Urothelium cell line (cell line): ENCODE measurements at places on chromosomes 5 and 9.

- DNase-seq, result no peak
Observed at GRCh38 chr9:136673975-136674785, 11.5 kb downstream of the EGFL7 start.

DNA sequence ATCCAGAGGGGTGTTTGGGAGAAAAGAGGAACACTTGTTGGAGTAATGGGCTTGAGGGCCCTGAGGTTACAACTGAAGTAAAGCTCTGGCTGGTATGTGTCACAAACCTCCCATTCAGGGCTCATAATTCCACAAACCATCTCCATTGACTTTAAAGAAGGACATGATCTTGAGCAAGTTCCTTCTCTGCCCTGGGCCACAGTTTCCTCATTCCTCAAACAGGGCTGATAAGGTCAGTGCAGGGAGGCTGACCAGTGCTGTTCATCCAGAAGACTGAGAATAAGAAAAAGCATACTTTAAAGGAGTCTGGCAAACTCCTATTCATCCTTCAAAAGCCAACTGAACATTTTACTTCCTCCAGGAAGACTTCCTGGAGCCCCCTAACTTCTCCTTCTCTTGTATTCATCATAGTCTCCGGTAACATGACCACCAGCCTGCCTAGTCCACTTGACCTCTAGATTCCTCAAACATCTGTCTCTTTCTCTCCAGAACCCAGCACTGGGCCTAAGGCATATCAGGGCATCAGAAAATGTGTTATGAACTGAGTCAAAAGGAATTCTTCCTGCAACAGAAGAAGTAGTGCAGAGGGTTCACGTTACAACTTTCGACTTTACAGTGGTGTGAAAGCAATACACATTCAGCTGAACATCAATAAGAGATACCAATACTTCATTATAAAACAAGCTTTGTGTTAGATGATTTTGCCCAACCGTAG is 20.7 kb upstream of the PTPN3 start:
- no peak for DNase-seq

DNA sequence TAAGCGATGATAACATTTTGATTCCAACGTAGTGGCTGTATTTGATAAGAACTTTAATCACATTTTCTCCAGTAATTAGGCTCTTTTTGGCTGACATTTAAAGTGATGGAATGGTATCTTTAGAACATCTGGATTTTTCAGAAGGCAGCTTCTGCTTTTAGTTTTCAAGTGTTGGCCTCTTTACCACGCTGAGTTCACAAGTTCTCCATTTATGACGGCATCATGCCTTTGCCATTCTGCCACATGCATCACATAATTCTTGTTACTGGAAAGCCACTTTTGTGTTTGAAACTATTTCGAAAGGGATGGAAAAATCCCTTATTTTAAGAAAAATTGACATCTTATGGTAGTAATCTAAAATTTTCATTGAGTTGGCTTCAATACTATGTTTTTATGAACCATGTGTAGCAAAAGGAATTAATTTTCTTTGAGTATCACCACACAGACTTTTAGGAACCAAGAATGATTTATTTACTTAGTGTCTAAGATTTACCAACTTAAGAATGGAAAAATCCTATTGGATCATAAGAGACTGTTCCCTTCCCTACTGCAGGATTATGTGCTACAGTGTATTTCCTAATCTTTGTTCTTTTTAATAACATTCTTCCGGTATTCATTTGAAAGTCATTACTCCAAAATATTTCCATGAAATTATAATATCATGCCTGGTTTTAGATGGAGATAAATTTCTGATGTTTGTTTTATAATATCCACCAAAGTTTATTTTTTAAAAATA is 344.2 kb downstream of the ADGRV1 start:
- no peak for DNase-seq

DNA sequence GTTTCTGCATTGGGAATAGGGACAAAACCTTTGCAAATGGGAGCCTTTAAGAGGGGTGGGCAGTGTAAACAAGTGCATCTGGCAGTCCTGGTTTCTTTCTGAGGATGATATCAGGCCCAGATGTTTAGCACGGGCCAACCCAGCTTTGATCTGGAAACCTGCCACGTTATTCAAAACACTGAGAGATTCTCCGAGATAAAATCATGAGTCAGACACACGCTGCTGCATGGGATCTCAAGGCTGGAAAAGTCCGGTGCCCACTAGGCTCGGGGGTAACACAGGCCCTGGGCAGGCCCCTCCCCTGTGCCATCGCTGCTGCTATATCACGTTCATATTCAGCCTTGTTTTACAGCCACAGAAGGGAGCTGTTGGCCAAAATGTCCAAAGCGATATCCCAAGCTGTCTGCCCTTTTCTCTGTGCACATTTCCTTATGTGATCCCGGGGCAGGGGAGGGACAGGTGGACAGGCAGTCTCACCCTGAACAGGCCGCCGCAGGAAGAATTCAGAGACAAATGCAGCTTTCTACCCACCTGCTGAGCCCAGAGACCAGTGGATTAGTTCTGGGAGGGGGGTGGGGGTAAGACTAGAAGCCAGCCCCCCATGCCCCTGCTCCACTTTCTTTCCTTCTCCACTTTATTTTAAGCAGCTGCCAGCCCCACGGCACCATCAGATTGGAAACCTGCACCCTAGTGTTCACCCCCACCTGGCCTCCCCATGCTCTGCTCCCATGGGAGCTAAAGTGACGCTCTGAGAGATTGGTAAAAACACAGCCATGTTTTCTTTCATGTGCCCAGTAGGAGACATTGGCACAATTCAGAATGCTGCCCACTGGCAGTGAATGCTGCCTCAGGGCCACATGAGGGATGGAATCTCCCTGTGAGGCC is 63.1 kb downstream of the TMOD1 start:
- DNase-seq, result peak; percentile 44

DNA sequence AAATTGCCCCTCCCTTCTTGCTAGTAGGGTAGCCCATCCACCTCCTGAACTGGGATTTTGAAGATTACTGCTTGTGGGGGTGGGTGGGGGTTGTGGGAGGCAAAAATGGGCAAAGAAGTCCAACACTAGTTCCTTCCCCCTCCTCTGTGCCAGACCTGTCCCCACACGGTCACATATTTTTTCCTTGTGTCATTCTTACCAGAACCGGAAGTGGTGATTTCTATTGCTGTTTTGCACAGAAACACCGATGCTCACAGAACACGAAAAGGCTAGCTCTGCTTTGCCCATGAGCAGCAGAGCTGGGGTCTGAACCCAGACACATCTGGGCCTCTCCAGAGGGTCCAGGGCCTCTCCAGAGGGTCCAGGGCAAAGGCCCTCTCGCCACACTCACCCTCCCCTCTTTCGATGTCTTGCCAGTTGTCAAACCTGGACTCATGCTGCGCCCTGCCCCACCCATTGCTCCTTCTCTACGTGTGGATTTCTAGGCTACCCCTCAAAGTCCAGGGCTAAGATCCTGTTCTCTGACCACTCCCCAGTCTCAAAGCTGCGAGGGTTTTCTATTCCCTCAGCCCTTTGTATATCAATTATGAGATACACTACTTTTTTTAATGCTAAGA is 264.4 kb upstream of the MSX2 start:
- DNase-seq, result peak; percentile 54

DNA sequence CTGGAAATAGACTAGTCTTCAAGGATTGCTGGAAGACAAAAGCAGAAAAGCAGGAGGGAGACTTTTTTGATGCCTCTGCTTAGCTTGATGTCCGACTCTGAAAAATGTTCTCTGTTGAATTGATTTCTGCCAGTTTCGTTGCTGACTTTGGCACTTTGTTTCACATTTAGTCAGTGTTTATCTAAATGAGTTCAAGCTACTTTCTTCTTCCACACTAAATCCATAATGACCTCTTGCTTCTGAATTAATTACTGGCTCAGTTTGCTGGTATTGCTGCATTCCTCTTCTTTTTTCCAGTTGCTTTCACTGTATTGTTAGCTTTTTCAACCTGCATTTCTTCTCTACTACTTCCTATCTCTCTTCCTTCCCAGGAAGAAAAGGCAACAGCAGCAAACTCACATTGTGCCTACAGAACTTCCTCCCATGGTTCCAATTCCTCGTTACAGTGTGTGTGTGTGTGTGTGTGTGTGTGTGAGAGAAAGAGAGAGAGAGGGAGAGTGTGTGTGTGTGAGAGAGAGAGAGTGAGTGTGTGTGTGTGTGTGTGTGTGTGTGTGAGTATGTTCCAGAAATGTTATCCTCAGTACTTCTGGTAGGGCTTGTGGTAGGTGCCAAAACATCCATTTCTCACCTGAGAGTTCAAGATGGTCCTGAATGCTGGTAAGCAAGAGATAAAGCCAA is 234.8 kb downstream of the CSNK1G3 start:
- DNase-seq, result no peak

DNA sequence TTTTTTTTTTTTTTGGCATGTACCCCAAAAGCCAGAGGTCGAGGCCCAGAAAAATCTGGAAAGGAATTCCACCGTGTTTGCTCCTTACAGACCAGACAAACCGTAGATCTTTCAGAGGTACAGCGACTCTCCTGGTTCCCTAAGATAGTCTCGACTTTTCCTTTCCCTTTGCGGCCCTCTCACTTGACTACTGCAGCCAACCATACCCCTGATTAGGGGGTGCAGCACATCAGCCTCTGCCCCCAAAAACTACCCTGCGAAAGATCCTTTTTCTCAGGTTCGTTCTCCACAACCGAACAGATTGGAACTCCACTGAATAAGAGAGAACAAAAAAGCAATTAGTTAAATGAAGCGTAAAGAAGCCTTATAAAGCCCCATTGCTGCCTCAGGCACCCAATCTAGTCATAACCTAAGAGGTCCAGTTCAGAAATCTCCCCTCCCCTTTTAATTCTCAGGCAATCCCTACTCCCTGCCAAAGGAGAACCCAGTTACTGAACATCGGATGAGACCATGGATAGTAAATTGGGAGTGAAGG is 379 bp upstream of the TICAM2 start:
- no peak for DNase-seq

DNA sequence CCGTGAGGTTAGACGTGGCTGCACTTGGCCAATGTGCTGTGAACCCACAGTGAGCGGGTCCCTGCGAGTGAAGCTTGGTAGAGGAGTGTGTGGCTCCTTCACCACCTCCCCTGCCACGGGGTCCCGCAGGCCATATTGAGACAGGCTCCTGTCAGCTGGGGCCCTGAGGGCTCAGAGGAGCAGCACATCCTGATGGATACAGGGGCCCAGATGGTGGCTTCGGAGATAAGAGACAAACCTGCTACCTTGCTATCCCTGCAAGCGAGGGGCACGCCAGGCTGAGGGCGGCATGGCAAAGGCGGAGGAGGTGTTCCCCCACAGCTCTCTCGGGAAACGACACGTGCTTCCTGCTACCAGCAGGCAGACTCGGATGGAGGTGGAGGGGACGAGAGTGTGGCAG is 33.1 kb downstream of the SLC6A3 start:
- no peak for DNase-seq

- peak; percentile 88 for DNase-seq
Observed at GRCh38 chr5:168291342-168291963, at the start of gene WWC1. WWC1 (plus strand) TSS chr5:168291645; CDS start chr5:168292153, 508 bp downstream.

- DNase-seq, result no peak
Observed at GRCh38 chr5:149022200-149022599, 40.7 kb downstream of the SH3TC2 start.

- no peak for DNase-seq
Observed at GRCh38 chr9:81851340-81851739, 76.9 kb upstream of the SPATA31D4 start.

- no peak for DNase-seq
Observed at GRCh38 chr5:56588636-56589480, 226.5 kb upstream of the MAP3K1 start.

DNA sequence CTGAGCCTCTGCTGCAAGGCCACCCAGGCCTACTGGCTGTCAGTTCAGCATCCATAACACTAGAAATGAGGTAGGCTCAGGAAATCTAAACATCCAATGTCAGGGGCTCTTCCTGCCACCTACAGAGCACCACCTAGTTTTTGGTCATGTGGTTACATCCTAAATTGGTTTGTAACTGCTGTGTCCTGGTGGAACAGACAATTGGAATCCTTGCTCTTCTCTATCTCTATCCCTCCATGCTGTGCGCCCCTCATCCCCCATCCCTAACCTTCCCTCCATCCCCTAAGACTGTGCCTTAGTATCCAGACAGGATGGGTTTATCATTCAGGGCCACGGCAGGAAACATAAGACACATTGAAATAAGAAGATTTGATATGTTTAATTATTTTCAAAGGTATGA is 11.4 kb upstream of the MCTP1 start:
- DNase-seq, result no peak

- DNase-seq, result no peak
Observed at GRCh38 chr9:34862043-34862442, 96.0 kb upstream of the PHF24 start.
